ENCODE measurements at places on chromosomes 1 and 21. TPM values are rescaled to one million over a fixed set of nuclear protein-coding genes. Genes with fewer than 3 reads are reported as not detected.

GRCh38 chr1:61169634-61170033 is 87.3 kb downstream of the NFIA start:
- H3K4me3 ChIP-seq = no peak overlapping the region
- no peaks in the 10 kb centered on the region for H3K4me1 ChIP-seq
- no peaks in the 10 kb centered on the region for H3K36me3 ChIP-seq
- no peak overlapping the region for H3K27ac ChIP-seq

- H3K27ac ChIP-seq = no peak overlapping the region
- no peaks in the 10 kb centered on the region for H3K36me3 ChIP-seq
- peak; percentile 1 for DNase-seq
- H3K4me3 ChIP-seq = no peak overlapping the region
- no peaks in the 10 kb centered on the region for H3K27me3 ChIP-seq
These were observed 246.7 kb downstream of the MRPL39 start for GRCh38 chr21:25360593-25360992.

- H3K27me3 ChIP-seq = no peaks in the 10 kb centered on the region
- H3K36me3 ChIP-seq = no peaks in the 10 kb centered on the region
- no peak for DNase-seq
- no peaks in the 10 kb centered on the region for H3K4me1 ChIP-seq
These were observed 15.6 kb upstream of the RAP1A start for GRCh38 chr1:111603979-111604378.

Gene NCAM2
- not detected for total RNA-seq

DNA sequence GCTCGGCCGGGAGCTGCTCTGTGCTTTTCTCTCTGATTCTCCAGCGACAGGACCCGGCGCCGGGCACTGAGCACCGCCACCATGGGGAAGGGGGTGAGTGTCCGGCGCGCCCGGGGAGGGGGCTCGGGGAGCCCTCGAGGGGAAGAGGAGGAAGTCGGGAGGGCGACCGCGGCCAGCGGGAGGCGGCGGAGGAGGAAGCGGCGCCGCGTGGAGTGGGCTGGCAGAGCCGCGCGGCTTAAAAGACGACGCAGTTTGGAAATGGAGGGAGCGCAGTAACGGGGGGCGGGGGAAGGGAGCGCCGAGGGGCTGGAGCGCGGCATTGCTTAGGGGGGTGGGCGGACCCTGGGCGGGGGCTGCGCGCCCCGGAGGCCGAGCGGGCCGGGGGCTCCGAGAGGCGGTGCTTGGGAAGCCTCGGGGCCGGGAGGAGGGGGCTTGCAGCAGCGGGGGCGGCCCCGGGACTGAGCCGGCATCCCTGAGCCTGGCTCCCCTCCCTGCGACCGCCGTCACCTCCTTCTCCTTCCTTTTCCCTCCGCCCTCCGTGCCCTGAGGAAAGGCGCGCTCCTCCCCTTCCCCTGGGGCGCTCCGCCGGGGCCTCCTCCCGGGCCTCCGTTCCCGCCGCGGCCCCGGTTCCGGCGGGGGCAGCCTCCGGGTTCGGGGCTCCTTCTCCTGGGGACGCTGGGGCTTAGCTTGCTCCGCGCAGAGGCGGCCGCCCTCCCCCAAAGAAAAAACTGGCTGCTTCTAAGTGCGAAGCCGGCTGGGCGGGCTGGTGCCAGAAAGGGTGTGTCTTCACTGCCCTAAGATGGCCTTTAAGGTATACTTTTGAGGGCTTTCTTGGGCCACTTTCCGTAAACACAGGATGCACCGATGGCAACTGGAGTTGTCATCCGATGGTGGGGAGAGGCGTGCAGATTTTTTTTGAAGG is 648 bp downstream of the ATP1A1 start:
- DNase-seq = peak; percentile 39
- peak overlapping the region; percentile 91 for H3K27ac ChIP-seq
- H3K27me3 ChIP-seq = no peaks in the 10 kb centered on the region
- H3K4me3 ChIP-seq = peak overlapping the region; percentile 86

Gene TAGLN2
- total RNA-seq = 531 TPM

Gene HSD3B2
- not detected for total RNA-seq

DNA sequence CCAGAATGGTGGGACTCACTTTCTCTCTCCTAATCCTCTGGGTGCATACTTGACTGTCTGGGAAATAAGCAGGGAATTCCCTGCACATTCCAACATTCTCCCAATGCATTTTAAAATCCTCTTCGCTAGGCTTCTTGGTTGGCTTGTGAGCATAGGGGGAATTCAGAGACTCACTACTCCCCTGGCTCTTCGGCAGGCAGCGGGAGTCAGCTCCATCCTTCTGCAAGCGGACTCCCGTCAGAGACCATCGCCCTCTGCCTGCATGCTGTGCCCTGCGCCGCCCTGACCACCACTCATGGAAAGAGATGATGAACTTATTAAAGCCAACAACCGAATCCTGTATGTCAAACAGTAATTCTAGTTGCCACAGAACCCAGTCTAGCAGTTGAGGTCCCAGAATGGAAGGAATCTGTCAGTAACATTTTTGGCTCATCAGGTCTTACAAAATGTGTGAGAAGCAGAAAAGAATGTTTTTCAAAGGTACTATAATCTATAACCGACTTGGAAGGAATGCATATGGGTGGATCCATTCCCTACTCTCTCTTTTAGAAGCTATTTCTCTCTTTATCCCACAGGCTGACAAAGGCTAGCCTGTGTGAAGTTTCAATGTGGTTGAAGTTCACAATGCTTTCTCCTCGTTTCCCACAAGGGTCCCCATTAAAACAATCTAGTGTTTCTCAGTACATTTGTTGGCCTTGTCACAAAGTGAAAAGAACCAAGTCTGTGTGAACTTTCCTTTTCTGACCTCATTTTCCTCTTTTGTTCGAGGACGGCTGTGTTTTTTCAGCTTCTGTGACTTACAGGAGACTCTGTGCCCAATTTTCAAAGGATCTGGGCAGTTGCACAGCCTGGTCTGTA is 119.1 kb upstream of the ADAR start:
- no peak for DNase-seq
- H3K27me3 ChIP-seq = no peaks in the 10 kb centered on the region
- no peak overlapping the region for H3K4me3 ChIP-seq

DNA sequence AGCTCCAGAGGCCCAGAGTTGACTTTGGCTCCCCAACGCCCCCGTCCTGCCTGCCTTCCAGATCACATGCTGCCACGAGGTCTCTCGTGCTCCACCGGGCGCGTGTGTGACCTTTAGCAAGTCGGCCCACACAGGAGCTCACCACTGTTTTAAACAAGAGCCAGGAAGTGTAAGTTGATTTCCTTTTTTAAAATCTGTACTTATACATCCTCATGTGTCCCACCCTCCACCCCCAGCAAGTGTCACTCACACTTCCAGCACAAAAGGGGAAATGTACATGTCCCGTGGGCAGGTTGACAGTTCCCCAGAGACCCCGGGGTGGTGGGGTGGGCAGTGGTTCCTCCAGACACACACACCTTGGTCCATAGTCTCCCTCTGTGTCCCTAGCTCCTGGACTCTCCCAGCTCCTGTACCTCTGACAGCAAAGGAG is 84.4 kb downstream of the STUM start:
- H3K4me1 ChIP-seq = no peaks in the 10 kb centered on the region
- H3K27ac ChIP-seq = no peak overlapping the region
- no peaks in the 10 kb centered on the region for H3K36me3 ChIP-seq

Gene KDF1
- total RNA-seq = 13.5 TPM

DNA sequence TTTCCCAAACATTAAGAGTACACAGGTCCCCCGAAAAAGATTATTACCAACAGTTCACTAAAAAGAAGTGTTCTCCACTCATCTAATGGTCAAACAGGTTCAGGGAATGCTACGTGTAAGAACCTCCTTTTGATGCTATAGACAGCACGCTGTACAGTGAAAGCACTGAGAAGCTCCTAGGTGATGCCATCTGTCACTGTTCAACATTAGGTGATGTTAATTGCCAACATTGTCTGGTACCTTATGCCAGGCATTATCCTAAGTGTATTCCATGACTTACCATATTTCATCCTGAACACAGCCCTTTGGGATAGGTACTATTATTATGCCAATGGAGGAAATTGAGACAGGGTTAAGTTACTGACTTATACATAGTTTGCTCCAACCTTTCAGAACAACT is 82.1 kb downstream of the DAB1 start:
- H3K36me3 ChIP-seq = no peaks in the 10 kb centered on the region
- no peaks in the 10 kb centered on the region for H3K27me3 ChIP-seq
- H3K27ac ChIP-seq = no peak overlapping the region
- H3K4me3 ChIP-seq = no peak overlapping the region

DNA sequence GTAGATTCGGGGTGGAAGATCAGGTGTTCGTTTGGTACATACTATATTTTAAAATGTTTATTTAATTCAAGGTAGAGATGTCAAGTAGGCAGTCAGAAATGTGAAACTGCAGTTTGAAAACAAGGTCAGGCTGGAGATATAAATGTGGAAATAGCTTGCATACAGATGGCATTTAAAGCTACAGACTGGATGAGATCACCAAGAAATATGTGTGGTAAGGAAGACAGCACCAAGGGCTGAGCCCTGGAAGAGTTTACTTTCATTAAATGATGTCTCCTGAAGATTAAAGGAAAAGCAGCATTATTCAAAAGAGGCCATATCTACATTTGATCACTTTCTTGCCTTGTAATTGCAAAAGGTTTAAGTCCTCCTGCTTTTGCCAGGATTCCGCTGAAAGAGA is 271.3 kb downstream of the PTBP2 start:
- DNase-seq = no peak
- H3K4me1 ChIP-seq = no peaks in the 10 kb centered on the region
- no peak overlapping the region for H3K4me3 ChIP-seq
- H3K36me3 ChIP-seq = no peaks in the 10 kb centered on the region
- H3K27ac ChIP-seq = no peak overlapping the region

DNA sequence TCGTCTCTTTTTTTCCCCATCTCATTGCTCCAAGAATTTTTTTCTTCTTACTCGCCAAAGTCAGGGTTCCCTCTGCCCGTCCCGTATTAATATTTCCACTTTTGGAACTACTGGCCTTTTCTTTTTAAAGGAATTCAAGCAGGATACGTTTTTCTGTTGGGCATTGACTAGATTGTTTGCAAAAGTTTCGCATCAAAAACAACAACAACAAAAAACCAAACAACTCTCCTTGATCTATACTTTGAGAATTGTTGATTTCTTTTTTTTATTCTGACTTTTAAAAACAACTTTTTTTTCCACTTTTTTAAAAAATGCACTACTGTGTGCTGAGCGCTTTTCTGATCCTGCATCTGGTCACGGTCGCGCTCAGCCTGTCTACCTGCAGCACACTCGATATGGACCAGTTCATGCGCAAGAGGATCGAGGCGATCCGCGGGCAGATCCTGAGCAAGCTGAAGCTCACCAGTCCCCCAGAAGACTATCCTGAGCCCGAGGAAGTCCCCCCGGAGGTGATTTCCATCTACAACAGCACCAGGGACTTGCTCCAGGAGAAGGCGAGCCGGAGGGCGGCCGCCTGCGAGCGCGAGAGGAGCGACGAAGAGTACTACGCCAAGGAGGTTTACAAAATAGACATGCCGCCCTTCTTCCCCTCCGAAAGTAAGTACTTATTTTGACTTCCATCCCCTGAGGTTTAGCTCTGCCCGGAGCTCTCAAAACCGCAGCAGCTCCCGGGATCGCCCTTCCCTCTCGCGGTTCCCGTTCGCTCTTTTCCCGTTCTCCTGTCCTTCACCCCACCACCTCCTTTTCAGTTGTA is 1.5 kb downstream of the TGFB2 start:
- H3K27ac ChIP-seq = no peak overlapping the region
- no peaks in the 10 kb centered on the region for H3K36me3 ChIP-seq
- no peaks in the 10 kb centered on the region for H3K27me3 ChIP-seq
- H3K4me3 ChIP-seq = peak overlapping the region; percentile 81
- no peak for DNase-seq

DNA sequence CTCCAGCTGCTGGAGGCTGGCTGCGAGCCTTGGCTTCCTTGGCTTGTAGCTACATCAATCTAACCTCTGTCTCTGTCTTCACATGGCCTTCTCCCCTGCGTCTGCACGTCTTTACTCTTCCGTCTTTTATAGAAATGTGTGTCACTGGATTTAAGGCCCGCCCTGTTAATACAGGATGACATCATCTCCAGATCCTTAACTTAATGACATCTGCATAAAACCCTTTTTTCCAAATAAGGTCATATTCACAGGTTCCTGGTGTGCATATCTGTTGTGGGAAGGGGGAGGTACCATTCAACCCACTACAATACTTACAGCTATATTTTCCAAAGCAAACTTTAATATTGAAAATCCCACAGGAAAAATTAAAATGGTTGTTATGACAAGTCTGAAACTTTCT is 165.3 kb upstream of the FOXD3 start:
- no peak overlapping the region for H3K27ac ChIP-seq
- DNase-seq = no peak
- no peaks in the 10 kb centered on the region for H3K27me3 ChIP-seq
- no peak overlapping the region for H3K4me3 ChIP-seq

- H3K4me3 ChIP-seq = no peak overlapping the region
- no peaks in the 10 kb centered on the region for H3K27me3 ChIP-seq
- no peak overlapping the region for H3K27ac ChIP-seq
- DNase-seq = no peak
- H3K4me1 ChIP-seq = no peaks in the 10 kb centered on the region
These were observed 545.9 kb downstream of the COL11A1 start for GRCh38 chr1:102562380-102562779.
